ENCODE measurements at places on chromosomes 1 and 21.

GRCh38 chr1:198575292-198575691 lies 34.8 kb upstream of the ATP6V1G3 start:
- no peak for DNase-seq

GRCh38 chr1:208071435-208072031 lies 160.6 kb upstream of the CD34 start:
- DNase-seq, result no peak

DNA sequence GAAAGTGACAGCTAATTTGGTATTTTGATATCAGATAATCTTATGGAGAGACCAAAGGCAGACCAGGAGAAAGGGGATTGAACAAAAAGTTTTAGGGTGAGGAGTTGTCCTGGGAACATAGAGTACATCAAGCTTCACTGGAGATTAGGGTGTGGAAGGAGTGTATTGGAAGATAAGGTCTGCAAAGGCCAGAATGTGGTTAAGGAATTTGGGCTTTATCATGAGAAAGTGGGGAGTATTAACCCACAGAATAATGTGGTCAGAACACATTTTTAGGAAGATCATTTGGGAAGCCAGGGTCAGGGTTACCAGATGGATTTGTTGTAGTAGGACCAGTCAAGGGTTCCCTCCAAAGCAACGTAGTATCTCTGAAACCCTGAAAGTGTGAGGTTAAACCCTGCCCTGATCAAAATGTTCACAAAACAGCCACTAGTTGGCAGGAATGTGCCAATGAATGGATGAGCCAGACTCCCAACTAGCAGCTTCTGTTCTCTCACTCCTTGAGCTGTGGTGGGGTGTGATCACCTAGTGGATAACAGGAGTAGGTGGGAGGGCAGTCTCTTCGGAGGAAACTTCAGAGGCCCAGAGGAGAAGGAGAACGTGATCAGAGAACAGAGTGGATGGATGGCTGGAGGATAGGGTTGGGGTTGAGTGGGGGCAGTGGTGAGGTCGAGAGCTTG lies 35.8 kb downstream of the SLC2A1 start:
- peak; percentile 64 for DNase-seq

DNA sequence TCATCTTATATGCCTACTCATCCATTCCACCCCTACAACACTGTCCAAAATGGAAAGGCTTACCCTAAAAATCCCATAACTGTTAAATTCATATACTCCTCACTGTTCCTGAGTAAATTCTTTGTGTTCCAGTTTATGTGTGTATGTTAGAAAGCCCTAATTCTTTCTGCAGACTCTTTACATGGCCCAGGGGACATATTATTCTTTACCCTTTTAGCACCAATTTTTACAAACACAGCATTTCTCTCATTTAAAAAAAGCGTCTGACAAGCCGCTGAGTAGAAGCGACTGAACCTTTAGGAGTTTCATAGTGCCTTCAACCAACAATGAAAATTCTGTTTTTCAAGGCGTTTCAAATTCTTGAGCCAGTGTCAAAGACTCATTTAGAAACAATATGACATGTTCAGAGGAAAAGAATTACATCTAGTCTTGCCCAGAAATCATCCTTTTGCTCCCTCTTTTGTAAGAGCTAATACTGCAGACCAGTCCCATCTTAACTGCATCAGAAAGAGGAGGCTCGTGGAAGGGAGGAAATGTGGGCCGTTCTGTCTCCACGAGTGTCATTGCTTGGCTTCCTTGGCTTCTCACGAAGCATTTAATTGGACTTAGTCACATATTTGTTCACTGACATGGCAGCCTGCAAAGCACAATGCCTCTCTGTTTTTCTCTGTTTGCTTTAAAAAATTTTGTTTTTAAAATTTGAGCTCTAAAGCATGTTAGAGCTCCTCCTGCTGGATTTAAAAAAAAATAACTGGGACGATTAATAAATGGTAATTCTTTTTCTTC lies 21.3 kb upstream of the C1orf105 start:
- peak; percentile 51 for DNase-seq

DNA sequence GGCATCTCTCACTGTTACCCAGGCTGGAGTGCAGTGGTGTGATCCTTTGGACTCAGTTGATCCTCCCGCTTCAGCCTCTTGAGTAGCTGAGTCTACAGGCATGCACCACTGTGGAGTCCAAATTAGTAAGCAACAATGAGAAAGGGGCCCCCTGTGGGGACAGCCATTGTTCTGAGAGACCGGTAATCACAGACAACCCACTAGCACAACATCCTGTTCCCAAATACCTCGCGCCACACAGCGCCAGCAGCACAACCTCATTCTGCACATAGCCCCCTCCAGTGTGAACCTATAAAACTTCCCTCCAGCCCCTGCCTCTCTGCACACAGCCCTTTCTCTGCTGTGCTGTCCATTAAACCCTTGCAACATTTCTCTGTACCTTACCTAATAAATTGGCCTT lies 226.4 kb downstream of the DYRK1A start:
- DNase-seq, result no peak

- no peak for DNase-seq
These were observed 13.9 kb downstream of the CD247 start for GRCh38 chr1:167504467-167504827.

- no peak for DNase-seq
These were observed 99.1 kb upstream of the RAB3GAP2 start for GRCh38 chr1:220371324-220371723.

DNA sequence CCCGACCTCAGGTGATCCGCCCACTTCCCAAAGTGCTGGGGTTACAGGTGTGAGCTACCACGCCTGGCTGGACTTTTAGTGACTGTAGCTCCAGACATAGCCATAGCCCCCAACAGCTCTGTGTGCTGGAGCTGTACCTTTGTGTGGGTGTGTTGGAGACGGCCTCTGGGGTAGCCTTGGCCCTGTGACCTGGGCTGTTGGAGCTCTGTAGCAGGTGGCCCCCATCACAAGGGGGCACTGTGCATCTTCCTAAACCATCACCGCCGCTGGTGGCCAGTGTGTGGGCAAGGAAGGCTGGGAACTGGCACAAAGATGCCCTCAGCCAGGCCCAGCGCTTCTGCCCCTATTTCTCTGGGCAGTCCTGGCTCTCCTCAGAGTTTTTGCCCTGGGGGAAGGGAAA lies 38.4 kb upstream of the FOXO6 start:
- peak; percentile 45 for DNase-seq

GRCh38 chr21:33396951-33397350 lies 6.3 kb upstream of the IFNGR2 start:
- no peak for DNase-seq

GRCh38 chr1:25738499-25738898 lies 61.5 kb upstream of the SELENON start:
- no peak for DNase-seq

Measured in activated T-cell treated with anti-CD3 and anti-CD28 coated beads, Interleukin-2, amount 50 U/mL, for 24 hours (primary cell).